ENCODE measurements at places on chromosomes 6 and 20.

GRCh38 chr6:37489697-37490336 lies 9.9 kb downstream of the CCDC167 start:
- no peak for DNase-seq

- DNase-seq = no peak
Observed at GRCh38 chr6:53614676-53615075, 50.9 kb downstream of the KLHL31 start.

GRCh38 chr6:47810885-47811284 lies 29.1 kb downstream of the OPN5 start:
- no peak for DNase-seq

DNA sequence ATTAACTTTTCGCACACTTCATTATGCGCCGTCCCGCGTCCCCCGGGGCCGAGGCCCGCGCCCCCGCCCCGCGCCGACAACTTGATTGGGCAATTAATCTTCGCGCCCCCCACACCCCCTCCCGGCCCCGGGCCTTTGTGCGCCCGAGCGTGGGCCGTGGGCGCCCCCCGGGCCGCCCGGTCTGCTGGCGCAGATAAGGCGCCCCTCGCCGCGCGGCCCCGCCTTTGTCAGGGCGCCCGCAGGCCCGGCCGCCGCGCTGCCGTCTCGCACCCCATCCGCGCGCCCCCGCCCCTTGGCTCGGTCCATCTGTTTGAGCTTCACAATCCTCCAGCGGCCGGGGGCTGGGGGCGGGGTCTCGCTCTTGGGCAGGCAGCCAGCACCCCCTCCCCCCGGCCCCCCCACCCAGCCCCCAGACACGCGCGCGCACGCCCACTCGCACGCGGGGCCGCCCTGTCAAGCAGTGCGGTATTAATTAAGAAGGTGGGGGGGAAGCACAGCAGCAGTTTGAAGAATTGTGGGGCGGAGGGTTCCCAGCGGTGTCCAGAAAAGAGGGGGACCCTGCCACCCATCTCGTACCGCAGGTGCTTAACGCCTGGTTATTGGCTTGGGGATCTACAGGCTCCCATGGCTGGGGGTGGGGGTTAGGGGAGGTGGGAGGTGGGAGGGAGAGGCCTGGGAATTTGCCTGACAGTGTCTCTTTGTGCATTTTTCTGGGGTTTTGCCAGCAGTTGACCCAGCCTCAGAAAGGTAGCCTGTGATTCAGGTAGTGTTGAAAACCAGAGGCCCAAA lies 34.6 kb upstream of the SCRT2 start:
- DNase-seq = no peak

- DNase-seq = no peak
Observed at GRCh38 chr6:125828476-125829039, 37.8 kb downstream of the NCOA7 start.

- DNase-seq = no peak
Observed at GRCh38 chr20:58256842-58257241, 28.4 kb upstream of the ANKRD60 start.

- DNase-seq = no peak
Observed at GRCh38 chr6:48917233-48917632, 545.8 kb downstream of the MMUT start.

DNA sequence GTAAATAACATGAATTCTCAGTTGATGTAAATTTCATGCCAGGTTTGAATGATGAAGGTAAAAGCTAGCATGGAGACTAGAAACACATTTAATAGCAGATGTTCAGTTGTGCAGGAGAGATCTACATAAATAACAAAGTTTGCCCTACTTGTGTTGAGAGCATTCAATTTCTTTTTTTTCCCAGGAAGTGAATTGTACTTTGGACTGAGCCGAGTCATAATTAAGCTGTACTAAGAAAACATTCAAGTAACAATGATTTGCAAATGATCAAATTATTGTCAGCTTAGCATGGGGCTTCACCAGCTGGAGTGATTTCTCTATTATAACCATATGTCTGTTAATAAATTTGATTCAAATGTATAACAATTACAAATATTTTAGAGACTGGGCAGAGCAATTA lies 893.5 kb upstream of the MAP3K7 start:
- DNase-seq = no peak

DNA sequence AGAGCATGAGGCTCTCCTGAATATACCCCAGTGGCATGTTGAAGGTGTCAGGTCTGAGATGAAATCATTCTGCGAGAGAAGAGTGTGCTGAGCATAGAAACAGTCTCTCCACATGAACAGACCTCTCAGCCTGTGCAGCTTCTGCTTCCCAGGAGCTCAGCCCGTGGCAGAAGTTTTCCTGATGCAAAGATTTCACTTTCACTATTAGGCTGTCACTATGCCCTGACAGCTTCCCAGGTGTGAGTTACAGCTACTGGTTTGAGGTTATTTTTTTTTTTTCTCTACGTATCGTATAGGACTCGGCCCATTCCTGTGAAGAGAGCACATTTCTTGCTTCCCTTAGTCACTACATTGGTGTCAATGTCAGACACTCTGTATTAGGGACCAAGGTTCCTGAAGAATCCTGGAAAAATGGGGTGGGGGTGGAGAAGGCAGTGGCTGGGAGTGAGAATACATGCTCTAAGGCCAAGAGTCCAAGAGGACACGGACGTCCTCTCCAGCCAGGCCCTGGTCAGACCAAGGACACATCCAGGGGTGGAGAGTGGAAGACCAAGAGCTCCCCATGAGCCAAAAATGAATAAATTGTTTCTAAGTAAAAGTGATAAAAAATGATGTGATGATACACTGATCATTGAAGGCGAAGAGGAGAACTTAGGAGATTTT lies 121.2 kb upstream of the AKAP12 start:
- no peak for DNase-seq

- DNase-seq = no peak
Observed at GRCh38 chr6:39428816-39429215, 106.3 kb upstream of the KCNK16 start.

DNA sequence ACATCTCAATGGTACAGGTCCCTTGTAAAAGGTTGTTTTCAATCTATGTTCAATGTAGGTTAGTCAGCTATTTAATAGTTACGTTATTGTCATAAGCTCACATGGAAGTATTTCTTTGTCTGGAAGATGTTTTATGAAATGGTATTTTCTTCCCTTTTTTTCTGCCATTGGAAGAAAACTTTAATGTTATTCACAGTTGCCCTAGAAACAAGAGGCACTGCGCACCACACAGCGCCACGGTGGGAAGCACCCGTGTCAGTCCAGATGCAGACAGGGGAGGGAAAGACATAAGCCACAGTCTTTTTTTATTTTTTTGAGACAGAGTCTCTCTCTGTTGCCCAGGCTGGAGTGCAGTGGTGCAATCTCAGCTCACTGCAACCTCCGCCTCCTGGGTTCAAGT lies 82.1 kb downstream of the GCNT2 start:
- DNase-seq = no peak

- DNase-seq = no peak
Observed at GRCh38 chr20:55446301-55446700, 559.0 kb downstream of the CBLN4 start.

GRCh38 chr6:45698046-45698445 lies 317.6 kb downstream of the CLIC5 start:
- DNase-seq = no peak

DNA sequence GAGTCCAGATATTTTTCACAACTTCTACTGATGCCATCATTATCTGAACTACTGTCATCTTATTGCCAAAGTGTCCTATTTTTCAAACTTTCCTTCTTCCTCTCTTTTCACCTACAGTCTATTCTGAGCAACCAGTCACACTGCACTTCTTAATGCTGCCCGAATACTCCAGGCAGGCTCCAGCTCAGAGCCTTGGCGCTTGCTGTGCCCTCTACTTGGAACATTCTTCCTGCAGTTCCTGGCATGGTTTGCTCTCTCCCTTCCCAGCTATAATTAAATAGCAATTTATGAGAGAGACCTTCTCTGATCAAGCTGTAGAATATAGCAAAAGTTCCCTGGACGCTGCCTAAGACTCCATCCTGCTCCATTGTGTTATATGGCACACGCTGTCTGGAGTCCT lies 831.6 kb downstream of the QKI start:
- DNase-seq = no peak

- no peak for DNase-seq
Observed at GRCh38 chr6:80165819-80166218, 59.3 kb downstream of the BCKDHB start.

DNA sequence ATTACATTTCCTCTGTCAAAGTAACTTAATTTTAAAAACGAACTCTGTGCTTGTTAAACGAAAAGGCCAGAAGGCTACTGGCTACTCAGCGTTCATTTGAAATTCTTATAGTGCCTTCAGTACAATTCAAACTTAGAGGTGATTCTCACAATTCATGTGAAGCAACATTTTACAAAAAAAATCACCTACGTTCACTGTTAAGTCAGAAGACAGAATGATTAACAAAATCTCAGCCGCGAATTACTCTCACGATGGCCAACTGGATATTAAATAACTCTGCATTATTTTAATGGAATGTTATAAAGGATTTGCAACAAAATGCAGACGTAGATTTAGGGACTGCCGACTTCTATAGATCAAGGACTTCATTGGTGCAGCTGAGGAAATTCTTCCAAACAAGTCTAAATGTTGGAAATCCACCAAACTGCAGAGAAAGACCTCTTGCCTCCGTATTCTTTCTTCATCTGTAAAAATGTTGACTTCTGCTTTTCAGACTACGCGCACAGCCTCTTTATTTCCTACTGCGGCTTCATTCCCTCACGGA lies 1.6 kb upstream of the QKI start:
- DNase-seq = no peak

DNA sequence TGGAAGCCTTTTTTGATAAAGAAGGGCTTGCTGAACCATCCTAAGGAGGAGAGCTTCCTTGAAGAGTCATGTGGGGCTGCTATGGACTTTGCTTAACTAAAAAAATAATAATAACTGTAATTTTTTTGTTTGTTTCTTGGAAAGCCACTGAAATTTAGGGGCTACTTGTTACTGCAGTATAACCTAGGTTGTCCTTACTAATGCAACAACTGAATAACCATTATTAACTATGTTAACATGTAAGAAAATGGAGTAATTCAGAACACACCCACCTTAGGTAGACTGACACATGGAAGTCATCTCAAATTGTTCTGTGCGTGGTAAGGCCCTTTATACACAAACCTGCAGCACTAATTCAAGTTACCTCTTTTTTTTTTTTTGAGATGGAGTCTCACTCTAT lies 90.9 kb upstream of the SOX4 start:
- DNase-seq = no peak

GRCh38 chr6:136930528-136930927 lies 8.4 kb downstream of the SLC35D3 start:
- DNase-seq = no peak

DNA sequence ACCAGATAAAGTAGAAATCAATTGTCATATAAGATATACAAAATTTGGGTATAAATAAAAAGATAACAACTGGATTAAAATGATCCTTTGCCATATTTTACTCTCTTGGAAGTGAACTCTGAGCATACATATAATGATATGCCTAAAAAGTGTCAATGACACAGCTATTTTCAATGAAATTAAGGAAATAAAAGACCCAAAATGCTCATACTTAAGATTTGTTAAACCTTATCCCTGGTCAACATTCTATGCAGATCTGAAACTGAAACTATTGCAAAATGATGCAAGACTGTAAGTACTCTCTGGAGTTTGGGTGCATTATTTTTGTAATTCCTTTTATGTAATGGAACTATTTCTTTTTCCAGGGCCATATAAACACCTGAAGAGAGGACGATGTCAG lies 119.0 kb upstream of the SGK1 start:
- DNase-seq = no peak

GRCh38 chr20:19909725-19910124 lies 107.4 kb upstream of the NAA20 start:
- no peak for DNase-seq

GRCh38 chr6:117483645-117484016 lies 1.2 kb downstream of the DCBLD1 start:
- no peak for DNase-seq

DNA sequence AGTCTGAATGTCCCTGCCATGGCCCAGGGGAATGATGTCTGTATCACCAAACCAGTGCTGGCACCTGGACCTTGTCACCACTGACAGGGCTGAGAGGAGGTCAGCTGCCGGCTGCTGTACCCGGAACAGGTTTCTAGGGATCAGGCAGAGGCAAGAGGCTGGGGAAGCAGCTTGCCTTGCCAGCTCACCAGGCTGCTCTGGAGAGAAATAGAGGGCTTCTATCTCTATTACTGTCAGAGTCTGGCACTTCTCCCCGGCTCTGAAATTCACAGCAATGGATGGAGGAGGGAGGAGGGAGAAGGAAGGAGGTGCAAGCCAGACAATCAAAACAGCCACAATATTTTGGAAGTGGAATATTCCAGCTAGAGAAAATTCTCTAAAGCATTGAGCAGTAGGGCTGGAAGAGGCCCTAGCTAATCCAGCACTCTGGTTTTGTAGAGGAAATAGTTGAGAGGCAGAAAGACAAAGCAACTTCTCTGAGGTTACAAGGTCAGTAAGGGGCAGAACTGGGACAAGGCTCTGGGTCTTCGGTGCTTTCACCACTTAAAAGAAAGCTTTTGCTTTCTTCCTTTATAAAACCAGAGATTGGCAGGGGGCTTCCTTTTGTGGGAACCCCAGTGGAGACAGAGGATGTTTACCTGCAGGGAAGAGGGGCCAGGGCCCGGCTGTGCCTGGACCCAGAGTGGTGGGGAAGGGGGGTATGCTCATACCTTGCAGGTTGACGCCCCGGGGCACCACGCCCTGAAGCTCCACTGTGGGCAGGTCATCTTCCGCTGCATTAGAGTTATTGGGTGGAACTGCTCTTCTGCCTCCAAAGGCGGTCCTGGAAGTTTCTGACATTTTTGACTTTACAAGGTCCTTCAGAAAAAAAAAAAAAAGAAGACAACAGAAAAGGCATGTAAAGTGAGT lies 2.4 kb downstream of the F13A1 start:
- no peak for DNase-seq

- no peak for DNase-seq
Observed at GRCh38 chr6:13593720-13594119, 19.3 kb downstream of the SIRT5 start.

- DNase-seq = no peak
Observed at GRCh38 chr20:12775041-12775440, 233.7 kb upstream of the SPTLC3 start.

DNA sequence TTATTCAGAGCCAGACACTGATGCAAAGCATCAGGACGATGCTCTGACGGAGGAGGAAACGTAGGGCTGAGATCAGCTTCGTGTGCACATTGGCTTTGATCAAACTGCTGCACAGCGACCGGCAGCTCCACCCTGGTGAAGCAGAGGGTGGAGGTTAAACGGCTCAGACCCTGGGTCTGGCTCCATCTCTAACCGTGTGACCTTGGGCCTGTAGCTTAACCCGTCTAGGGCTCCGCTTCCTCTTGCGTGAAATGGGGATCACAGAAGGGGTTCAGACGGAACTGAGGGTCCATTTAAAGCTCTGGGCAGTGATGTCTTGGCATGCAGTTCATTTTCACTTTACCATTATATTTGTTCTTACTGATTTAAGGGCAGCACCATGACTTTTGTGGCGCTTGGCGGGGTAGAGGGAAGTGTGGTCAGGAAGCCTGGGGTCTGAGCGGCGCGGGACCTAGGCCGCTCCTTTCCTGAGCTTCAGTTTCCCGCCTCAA lies 644 bp downstream of the RBL1 start:
- DNase-seq = peak; percentile 21

GRCh38 chr6:9205645-9206044 lies 770.3 kb upstream of the SLC35B3 start:
- DNase-seq = no peak
